ENCODE measurements at places on chromosomes 5 and 9.
A peak's percentile ranks its signal among the peaks of the same experiment; 100 is the strongest.

GRCh38 chr5:6408627-6409446 is 30.5 kb upstream of the MED10 start:
- DNase-seq: no peak

GRCh38 chr5:87313216-87313615 is 45.5 kb downstream of the RASA1 start:
- no peak for DNase-seq

GRCh38 chr5:170937914-170938313 is 76.1 kb downstream of the RANBP17 start:
- no peak for DNase-seq

DNA sequence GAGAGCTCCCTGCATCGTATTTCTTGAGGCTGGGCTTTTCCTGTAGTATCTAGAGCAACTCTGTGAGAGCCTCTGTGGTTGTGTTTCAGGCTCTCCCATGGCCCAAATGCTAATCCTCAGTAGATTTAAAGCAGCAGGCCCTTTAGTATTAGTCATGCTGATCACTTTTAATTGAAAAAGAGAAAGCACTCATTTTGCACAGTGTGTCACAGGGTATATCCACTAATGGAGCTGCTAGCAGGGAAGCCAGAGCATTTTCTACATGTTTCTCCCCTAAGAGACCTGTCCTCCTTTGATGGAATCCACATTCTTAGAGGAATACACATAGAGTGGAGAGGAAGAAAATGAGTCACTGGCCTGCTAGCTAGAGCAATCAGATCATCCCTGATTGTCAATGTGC is 348.5 kb downstream of the TMEM232 start:
- no peak for DNase-seq

DNA sequence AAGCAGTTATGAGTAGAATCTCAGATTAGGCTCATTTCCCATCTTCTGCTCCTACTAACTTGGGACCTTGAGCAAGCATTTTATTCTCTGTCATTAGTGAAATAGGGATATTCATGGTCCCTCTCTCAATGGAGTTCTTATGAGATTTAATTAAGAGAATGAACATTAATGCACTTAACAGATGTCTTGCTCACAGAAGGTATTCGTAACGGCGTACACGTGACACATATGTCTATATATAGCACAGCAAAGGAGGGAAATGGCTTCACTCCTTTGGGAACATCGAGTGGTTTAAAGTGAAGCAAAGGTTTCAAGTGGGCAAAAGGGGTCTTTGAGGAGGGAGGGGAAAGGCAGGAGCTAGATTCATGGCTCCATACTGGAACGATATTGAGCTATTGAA is 24.6 kb downstream of the KDM4C start:
- DNase-seq: no peak

- peak; percentile 63 for DNase-seq
Observed at GRCh38 chr5:88883059-88883835, at the start of gene MEF2C. TSS of gene MEF2C (minus strand) at chr5:88883184. CDS start at chr5:88823788, 59,396 bp downstream.

DNA sequence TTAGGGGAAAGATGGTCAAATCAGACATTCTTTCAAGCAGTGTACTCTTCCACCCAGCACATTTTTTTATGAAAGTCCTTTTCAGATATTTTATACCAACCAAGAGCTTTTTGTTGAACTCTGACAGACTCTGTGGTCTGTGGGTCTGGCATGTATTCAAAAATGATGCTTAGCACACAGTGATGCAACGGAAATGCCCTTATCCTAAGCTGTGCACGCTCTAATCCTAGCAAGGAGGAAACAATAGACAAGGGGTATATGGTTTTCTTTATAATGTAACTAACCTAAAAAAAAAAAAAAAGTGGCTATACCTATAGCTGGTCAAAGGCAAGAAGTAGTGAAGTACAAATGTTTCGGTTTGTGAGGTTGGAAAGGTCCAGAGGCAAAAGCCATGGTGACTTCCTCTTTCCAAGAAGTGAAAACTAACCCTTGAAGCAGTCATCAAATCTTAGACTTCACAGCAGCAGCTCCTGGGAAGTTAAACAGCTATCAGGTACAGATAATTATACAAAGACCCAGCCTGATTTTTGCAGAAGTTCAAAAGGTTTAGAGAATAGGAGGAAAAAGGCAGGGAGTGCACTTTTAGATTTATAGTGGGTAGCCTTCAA is 82.5 kb downstream of the SEMA6A start:
- DNase-seq: no peak

DNA sequence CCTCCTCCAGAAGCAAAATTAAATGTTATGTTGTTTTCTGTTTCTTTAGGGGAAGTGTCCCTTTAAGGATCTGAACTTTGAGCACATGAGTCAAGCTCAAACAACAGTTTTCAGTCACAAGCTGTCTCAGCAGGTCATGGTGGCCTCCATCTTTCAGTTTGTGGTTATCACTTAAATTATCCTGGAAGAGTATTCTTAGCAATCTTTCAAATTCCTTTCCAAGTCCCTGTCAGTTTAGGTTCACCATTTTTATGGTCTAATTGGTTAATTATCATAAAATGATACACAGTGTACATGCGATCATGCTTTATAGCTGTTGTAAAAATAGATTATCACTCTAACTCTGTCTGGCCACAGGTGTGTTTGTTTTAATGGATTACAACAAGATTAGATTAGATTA is 43.1 kb upstream of the SELENOP start:
- no peak for DNase-seq

DNA sequence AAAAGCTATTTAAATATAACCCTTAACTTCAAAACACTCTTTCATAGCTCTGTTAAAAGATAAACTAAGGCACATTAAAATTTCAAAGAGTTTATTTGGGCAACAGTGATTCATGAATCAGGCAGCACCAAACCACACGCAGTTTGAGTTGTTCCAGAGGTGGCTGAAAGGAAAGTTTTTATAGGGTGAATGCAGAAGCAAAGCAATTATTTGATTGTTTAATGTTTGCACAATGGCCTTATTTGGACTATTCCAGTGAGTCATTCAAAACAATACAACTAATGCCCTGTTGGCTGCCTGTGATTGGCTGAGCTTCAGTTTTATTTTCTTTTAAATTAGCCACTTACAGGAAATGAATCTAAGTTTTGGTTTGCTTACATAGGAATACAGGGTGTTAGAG is 125.3 kb downstream of the CEP120 start:
- no peak for DNase-seq

DNA sequence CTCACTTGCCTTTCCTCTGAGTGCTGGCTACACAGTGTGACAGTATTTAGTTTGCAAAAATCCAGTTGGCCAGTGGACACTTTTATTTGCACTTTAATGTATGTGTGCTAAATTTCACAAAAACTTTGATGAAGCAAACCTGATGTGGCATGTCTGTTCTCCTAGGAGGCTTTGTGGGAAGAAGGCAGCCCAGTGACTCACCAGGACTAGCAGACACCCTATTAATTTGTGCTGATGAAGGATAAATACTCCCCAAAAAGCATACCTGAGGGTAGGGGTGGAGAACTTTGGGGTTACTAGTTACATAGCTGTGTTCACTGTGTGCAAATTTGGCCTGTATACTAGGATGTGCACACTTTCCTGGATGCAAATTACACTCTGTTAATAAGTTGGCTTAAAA is 39.3 kb upstream of the IPPK start:
- no peak for DNase-seq

DNA sequence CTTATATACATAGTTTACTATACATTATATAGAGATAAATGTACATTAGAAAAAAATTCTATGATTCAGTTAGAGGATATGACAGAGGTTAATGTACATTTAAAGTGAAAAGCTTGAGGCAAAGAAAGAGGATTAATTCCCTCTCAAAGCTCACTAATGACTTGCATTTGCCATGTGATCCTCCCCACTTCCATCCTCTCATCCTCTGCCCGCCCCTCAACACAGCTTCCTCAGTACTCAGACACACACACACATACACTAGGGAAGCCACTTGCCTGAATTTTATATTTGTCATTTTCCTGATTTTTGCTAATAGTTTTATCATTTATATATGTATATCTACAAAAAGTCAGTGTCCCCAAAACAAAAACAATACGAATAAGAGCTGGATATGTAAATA is 764.5 kb downstream of the EFNA5 start:
- no peak for DNase-seq

DNA sequence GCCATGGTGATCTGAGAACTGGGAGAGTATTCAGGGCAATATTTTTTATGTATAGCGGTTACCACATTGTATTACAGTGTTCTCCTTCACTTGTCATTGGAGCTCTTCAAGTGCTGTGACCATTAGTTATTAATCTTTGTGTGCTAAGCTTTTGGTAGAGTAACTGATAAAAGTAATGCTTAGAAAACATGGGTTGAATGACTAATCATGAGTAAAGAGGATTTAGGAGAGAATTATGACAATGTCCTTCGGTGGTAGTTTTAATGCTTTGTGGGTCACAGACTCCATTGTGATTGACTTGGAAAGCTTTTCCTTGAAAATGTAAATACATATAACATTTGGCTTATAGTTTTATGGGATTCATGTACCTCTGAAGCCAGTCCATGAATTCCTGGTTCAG is 21.4 kb downstream of the TGFBR1 start:
- no peak for DNase-seq

- DNase-seq: no peak
Observed at GRCh38 chr9:79215821-79216220, 355.9 kb upstream of the TLE4 start.

GRCh38 chr5:157651623-157652376 is 438 bp downstream of the SOX30 start:
- DNase-seq: no peak

- peak; percentile 62 for DNase-seq
Observed at GRCh38 chr9:37747271-37747753, 6.3 kb upstream of the TRMT10B start.

DNA sequence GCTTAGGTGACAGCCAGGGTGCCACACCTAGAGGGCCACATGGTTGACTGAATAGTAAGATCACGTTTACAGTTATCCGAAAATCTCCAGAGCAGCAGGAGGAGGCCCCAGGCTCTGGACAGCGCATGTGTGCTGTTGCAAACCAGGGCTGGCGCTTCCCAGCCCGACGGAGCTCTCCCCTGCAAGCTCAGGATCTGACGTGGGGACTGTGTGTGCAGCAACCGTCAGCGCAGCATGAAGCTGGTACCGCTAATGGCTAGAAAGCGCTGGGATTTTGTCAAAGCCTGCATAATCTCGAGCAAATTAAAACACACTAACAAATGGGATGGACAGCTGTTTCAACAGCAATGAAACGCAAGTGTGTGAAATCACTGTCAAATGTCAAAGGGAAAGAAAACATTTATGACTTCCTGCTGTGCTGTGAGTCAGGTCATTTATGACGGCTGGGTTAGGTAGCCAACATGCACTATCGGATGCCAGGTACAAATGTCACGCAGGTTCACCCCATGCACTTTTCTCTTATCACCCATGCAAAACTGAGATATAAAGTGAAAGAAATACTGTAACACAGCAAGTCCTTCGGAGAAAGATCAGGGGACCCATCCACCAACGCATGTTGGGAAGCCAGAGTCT is 7.5 kb downstream of the SURF4 start:
- no peak for DNase-seq

GRCh38 chr5:127757576-127757975 is 54.4 kb downstream of the CCDC192 start:
- peak; percentile 7 for DNase-seq

GRCh38 chr9:17604556-17604955 is 25.7 kb downstream of the SH3GL2 start:
- DNase-seq: no peak

GRCh38 chr5:112848116-112848811 is 12.8 kb upstream of the SRP19 start:
- DNase-seq: no peak

DNA sequence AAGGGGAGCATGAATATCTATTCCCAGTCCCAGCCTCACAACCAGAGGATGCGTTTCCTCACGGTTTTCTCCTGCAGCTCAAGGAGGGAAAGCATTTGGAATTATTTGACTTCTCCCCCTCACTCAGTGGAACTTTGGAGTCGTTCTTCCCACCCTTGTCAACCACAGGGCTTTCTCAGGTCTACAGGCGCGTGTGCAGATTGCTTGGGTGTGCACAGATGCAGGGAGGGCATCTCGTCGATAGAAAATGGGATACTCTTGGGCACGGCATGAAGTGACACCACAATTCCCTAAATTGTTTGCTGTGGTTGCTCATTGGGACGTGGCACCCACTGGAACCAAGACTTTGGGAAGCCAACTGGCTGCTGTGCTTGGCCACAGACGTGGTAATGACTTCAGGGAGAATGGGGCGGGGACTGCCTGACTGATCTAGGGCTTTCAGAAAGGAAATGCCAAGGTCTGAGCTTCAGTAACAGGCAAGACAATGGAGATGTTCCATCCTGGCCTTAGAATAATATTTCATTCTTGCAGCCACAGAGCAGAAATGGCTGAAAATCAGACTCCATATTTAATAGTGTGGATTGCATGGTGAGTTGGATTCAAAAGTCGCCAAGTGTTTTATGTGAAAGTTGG is 12.2 kb upstream of the OBP2B start:
- DNase-seq: no peak

DNA sequence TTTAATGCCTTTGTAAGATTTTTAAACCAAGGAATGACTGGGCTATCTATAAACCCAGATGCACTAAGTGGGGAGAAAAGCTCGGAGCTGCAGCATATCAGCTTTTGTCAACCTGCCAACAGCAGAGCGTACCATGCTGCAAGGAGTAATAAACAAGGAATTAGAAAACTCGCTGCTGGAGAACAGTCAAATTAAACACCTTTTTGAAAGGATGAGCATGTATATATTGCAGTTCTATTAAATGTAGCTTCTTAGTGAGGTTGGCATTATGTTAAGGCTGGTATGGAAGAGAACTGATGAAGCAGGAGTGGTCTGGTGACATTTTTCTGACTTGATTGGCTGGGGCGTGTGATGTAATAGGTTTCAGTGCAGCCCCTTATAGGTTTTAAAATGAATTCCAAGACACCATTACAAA is 74.7 kb downstream of the PIK3R1 start:
- DNase-seq: peak; percentile 65

DNA sequence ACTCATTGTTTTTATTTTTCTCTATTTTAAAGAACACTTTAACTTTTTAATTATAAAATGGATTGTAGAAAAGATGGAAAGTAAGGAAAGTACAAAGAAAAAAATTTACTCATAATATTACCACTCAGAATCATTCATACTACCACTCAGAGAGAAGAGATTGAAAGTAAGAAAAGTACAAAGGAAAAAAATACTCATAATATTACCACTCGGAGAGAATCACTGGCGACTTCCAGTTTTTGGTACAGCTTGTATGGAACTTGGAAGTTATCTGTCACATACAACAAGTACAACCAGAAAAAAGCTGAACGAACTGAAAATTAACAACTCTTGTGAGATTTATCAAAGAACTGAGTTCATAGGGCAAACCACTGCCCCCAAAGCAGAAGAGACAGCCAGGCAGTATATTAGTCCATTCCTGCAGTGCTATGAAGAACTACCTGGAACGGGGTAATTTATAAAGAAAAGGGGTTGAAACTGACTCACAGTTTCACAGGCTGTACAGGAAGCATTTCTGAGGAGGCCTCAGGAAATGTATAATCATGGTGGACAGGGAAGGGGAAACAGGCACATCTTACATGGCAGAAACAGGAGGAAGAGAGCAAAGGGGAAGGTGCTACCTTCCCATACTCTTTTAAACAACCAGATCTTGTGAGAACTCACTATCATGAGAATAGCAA is 183.9 kb downstream of the SMARCA2 start:
- no peak for DNase-seq

- no peak for DNase-seq
Observed at GRCh38 chr5:159190170-159190569, 19.2 kb downstream of the RNF145 start.

- no peak for DNase-seq
Observed at GRCh38 chr5:102539562-102539961, 40.8 kb upstream of the SLCO6A1 start.

GRCh38 chr9:110141227-110141793 is 66.6 kb downstream of the C9orf152 start:
- no peak for DNase-seq

- no peak for DNase-seq
Observed at GRCh38 chr5:129074903-129075302, 19.6 kb upstream of the ISOC1 start.
